WTC11 (cell line): ENCODE measurements at places on chromosomes 5 and 9. TPM values are rescaled to one million over a fixed set of nuclear protein-coding genes. Genes with fewer than 3 reads are reported as not detected.

DNA sequence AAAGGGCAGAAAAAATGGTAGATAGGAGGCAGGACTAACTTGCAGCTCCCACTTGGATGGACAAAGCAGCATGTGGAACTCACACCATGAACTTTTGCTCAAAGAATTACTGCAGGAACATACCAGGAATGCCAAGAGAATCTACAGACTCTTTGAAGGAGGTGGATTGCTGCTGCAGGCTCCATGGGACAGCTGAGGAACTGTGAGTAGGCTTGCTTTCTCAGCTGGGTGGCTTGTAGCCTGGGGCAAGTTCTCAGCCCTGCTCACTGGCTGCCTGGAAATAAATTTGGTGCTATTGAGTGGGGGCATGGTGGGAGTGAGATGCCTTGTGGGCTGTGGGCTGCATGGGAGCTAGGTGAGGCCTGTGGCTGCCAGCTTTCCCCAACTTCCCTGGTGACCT lies 574.5 kb downstream of the PRELID2 start:
- DNase-seq, result no peak

DNA sequence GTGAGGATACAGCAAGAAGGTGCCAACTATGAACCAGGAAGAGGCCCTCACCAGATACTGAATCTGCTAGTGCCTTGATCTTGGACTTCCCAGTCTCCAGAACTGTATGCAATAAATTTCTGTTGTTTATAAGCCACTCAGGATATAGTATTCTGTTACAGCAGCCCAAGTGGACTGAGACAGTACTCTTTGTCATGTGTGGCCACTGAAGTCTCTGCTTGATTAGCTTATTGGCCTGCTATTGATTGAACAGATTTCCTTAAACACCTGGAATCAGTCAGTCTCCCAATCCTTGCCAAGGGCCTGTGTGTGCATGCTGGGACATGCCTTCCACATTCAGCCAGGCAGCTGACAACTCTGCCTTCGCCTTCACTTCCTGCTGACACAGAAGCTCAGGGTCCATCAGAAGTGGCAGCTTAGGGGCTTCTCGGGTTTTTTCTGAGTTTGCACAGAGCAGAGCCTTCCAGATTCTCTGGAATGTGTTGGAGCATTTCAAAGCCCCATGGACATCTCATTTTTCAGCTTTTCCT lies 13.7 kb upstream of the ROR2 start:
- no peak for DNase-seq

DNA sequence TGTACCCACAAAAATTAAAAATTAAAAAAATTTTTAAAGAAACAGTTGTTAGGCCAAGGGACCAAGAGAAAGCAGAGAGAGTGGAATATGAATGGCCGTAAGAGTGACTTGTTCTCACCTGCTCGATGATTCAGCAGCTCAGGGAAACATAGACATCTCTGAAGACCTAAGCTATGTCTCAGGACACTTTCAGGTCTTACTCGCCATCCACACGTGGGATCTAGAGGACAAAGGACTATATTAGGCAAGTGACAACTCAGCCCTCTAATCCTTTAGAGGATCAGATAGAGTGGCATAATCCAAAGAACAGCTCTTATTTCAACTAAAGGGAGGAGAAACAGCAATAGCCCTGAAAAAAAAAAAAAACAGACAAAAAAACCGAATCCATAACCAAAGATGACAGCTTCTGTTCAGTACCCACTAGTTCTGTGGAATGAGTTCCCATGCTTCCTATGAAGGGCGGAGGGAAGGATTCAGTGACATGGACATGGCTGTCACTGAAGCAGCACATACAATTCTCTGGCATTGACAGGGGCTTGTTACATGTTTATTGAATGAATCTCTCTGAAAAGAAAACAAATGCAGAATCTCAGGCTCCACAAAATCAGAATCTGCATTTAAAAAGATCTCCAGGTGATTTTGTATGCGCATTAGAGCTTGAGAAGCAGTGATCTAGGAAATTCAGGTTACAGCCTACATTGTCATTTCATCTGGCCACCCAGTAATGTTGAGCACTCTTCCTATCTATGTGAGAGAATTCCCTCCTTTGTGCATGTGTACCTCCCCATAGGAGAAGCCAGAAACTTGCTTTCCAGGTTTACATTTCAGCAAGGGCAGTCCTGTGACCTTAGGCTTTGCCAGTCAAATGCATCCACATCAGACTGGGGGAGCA lies 96.0 kb downstream of the KIAA1958 start:
- DNase-seq, result no peak

- no peak for DNase-seq
Observed at GRCh38 chr9:122151267-122151828, 8.2 kb downstream of the NDUFA8 start.

DNA sequence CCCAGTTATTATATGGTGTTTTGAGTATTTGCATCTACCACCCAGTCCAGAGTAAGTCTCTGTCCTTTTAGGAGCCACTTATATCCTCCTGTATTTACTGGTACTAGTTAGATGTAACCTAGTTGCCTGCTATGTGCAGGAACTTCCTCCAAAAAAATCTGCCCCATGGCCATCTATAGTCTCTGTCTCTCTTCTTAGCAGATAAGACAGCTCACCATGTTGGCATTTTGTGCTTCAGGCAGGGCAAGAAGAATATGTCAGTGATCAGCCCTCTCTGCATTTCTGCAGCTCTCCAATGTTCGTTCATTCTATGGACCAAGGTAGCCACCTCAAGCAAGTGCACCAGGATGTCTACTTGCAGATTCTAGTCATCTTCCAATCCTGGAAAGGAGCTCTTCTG lies 446.5 kb downstream of the TLE1 start:
- no peak for DNase-seq

DNA sequence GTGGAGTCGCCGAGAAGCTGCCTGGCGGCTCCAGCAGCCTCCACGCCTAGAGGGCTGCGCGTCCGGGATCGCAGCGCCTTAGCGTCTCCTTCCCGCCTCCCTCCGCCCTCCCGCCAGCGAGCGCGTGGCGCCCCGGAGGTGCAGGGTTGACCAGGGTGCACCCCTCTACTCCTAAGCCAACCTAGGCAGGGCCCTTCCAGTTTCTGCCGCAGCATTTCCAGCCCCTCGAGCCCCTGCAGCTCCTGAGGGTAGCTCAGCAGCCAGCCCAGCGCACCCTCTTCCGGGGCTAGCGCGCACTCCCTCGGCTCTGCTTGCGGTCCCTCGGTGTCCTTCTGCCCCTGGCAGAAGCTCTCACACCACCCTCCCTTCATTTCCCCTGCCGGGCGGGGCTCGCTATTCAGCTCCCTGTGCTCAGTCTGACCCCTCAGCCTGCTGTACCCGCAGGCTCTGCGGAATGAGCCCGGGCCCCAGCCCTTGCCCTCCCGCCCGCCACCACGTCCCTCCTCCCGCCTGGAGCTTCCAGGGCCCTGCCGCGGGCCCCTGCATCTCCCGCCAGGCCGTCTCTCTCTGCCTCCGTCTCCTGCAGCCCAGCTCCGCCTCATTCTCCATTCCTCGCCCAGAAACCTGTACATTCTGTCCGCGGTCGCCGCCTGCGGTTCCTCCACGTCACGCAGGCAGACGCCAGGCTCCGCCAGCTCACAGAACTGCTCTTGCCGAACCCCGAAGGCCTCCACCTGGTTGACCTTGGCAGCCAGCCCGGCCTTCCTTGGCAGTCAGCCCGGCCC lies 61.8 kb downstream of the SPATA31C2 start:
- peak; percentile 71 for DNase-seq

DNA sequence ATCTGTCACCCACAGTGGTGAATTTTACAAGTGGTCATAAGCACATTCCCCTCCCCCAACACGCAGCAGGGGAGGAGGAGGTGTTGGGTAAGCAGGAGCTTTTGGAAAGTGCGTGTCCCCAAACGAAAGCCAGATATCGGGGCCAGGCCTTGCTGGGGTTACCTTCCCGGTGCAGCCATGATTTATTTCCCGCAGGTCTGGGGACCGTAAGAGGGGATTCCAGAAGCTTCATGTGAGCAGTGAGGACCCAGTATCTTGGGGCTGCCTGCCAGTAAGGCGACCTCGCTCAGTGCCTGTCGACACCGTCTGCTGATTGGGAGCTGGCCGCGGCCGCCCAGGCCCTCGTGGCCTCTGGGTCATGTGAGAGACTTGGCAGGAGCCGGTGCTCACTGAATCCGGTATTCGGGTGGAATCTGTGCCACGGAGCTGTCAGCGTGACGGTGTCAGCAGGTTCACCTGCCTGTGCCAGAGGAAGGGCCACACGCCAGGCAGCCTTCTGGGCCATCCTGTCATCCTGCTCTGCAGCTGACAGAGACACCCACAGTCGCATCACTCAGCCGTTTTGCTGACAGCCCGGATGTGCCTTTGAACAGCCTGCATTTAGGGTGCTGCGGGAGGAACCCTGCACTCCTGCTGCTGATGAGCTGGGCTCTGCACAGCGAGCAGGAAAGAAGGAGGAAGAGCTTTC lies 37.3 kb downstream of the SEC61B start:
- peak; percentile 23 for DNase-seq

DNA sequence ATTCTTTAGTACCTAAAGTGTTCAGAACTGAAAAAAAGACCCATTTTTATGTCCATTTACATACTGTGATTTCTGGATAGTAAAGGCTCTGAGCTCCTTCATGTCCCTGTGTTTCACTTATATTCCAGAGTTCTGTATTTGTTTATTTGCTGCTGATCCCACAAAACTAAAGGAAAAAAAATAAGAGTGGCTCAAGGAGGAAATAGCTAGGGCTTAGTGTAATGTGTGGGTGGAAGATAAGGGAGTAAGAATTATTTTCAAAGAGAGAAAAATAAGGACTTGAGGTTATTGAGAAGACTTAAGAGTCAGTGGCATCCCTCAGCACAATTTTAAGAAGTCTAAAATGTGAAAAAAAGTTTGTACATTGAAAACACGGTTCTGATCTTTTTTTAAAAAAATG lies 46.0 kb downstream of the ENTREP1 start:
- DNase-seq, result no peak

GRCh38 chr9:75889577-75889976 lies 896 bp upstream of the PCSK5 start:
- DNase-seq, result no peak

GRCh38 chr5:171701100-171701541 lies 84.5 kb upstream of the SMIM23 start:
- no peak for DNase-seq

- DNase-seq, result no peak
Observed at GRCh38 chr5:32908641-32909040, 197.5 kb downstream of the NPR3 start.

DNA sequence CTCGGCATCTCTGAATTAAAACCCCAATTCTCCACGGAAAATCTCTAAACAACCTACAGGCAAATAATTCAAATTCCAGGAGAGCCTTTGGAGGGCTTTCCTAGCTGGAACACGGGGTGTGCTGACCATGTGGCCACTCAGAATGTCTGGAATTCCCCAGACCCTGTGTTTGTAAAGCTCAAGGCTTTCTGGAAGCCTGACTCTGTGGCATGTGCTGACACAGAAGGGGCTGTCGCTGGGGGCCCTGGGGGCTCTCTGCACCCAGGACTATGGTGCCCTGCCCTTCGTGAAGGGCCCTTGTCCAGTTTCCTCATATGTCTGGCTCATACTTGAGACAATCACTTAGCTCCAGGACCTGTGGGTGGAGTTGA lies 29.0 kb upstream of the BOD1 start:
- DNase-seq, result peak; percentile 28

GRCh38 chr9:134617836-134618162 lies 23.8 kb upstream of the COL5A1 start:
- DNase-seq, result peak; percentile 1

- DNase-seq, result no peak
Observed at GRCh38 chr9:69380811-69381210, 55.8 kb downstream of the ENTREP1 start.

DNA sequence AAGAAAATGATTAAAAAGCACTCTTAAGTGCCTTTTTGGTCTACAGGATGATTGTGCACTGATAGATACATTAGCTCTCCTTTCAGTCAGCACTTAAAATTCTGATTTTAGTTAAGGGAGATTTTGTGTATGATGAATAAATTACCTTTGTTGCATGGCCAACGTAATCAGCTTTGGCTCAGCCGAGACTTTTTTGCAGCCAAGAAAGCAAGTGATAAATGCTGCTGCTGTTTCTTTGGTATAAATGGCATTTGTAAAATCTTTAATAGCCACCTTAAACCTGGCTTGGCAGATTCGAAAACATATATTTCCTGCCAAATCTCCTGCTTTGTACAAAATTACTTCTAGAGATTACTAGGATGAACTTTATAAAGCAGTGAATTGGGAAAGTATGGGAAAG lies 147.7 kb downstream of the DCP2 start:
- DNase-seq, result no peak

DNA sequence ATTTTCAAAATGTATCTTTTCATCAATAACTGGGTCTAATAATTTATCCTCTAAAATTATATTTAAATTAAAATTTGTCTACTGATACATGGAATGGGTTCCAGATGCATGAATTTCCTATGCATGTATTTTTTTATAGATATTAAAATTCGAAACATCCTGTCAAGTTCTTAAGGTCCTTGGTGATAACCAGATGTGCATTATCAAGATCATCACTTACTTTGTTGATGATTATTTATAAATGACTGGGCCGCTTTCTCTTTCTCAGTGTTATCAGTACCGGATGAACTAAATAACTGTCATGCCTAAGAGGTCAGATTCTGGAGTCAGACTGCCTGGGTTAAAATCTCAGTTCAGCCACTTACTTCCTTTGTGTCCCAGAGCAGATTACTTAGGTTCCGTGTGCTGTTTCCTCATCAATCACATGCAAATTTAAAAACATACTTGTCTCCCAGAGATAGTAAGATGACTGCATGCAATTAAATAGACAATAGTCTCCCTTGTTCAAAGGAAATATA lies 124.3 kb downstream of the TEX10 start:
- DNase-seq, result no peak

DNA sequence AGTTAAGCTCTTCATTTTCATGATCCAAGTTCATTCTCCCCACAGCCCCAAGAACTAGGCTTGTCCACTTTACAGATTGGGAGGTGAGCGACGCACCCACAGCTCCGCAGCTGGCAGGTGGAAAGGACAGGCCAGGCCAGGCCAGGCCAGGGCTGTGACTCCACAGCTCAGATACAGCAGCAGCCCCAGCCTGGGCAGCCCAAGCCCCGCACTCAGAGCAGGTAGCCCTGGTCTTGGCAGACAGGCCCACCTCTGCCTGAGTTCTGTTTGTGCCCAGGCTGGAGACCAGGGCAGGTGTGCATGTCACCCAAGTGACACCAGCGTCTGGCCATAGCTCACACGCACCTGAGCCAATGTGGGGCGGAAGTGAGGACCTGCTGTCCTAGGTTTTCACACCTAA lies 124.7 kb downstream of the WNK2 start:
- DNase-seq, result no peak

GRCh38 chr9:4415281-4415680 lies 75.0 kb upstream of the SLC1A1 start:
- DNase-seq, result no peak

- no peak for DNase-seq
Observed at GRCh38 chr5:123429993-123430392, 6.8 kb upstream of the CEP120 start.

PCDHGA6 gene
- total RNA-seq, result 2.6 to 3.3 TPM (median 3.0 TPM) in 3 replicates

SLC6A19 gene
- total RNA-seq, result 0.04 to 0.05 TPM in 2 of 3 replicates, not detected in the other

MEIKIN gene
- not detected in 3 replicates for total RNA-seq

TNC gene
- total RNA-seq, result 3.3 to 4.5 TPM (median 3.6 TPM) in 3 replicates

PLPPR1 gene
- 0.44 to 1.5 TPM (median 0.71 TPM) in 3 replicates for total RNA-seq
